CMK (cell line): ENCODE measurements at places on chromosomes 12 and 14.

DNA sequence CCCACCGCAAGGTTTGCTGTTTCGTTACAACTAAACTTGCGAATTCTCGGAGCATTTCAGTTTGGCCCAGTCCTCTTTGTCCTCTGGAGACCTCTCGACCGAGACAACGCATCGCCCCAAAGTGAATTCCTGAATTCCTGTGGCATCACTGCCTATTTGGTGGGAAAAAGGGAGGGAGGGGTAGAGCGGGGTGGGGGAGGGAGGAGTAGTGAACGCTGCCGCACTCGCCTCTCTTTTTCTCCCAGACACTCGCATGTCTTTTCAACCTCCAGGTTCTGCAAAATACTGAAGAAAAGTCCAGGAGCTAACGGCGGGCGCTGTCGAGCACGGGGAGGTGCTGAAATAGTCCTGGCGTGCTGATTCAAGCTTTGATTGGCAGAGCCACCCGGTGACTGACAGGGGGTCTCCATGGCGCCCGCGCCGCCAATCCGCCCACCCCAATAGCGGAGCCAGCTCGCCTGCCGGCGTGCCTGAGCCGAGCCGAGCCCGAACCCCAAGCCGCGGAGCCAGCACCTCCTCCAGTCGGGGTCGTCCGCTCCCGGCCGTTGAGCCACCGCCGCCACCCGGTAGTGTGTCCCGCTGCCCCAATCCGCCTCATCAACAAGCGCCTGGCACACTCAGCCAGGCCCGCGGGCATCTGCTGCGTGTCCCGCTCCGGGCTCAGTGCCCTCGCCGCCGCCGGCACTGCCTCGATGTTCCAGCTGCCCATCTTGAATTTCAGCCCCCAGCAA is at the start of gene SIX6:
SIX6 (plus strand) TSS at position 440 of the 731 bp plus-strand sequence; CDS start at position 693, 253 bp downstream.
- DNase-seq: no peak

DNA sequence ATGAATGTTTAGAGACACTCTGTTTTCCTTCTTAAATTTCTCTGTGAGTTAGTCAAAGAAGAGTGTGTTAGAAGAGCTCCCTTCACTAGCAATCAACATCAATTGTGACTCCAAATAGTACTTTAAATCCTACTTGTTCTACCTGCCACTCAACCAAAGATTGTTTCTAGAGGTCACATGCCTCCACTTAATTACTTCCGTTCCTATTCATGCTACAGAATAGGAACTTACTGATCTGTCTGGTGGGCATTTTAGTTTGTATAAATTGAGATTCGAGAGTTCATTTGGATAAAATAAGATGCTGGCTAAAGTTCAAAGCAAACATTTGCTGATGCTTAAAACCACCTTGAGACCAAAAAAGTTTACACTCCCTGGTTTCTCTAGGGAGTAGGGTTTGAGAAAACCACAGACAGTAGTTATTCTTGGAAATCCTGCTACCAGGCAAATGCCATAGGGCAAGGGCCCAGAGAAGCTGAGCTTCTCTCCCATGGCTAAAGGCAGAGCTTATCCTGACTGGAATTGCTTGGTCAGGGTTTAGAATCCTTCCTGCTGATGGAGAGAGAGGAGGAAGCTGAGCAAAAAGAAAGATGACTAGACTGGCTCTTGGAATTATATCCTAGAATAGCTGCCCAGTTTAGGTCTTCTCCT is 389.6 kb upstream of the ATP2B1 start:
- DNase-seq: no peak

DNA sequence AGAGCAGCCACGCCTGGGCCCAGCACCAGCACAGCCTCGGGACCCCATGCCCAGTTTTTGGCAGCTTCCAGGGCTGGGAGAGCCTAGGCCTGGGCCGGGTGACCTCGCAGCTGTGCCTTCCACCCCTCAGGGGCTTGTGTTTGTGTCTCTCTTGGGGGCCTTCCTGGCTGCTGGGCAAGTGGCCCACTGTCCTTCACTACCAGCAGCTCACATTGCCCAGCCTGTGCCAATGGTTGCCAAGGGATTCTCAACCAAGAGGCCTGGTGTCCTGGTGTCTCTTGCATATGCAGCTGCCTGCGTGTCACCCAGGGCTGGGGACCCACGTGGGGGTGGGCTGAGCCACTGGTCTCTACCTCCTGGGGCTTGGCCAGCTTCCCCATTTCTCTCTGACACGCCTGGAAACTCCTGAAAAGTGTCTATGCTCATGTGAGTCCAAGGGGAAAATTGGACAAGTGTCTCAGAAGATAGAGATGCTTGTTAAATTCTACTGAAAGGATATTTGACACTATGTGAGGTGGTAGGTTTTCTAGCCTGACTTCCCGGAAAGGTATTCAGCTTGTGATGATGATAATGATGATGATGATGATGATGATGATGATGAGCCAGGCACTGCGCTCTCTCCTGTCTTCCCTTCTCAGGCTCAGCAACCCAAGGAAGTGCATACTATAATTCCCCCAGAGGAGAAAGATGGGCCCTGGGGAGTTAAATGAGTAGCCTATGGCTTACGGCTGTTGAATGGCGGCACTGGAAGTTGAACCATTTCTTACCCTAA is 48.8 kb upstream of the ESRRB start:
- DNase-seq: no peak

- no peak for DNase-seq
Measured at GRCh38 chr14:19729763-19730162, 13.6 kb upstream of the OR4Q3 start.

DNA sequence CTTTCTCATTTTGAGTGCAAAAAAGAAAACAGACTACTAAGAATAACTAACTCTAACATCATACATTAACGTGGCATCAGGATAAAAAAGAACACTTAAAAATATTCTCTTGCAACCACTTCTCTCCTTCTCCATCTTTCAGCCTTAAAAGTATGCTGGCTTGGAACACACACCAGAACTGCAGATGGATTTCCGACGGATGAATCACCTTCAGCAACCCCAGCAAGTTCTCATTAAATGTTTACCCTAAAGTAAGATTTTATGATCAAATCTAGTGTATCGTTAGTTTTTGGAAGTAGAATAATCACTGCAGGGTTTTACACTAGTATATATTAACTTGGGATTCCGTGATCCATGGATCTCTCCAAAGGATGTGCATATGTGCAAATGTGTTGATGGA is 1.2 kb downstream of the NEK9 start:
- DNase-seq: no peak

GRCh38 chr12:96387981-96388380 is 12.3 kb downstream of the CDK17 start:
- DNase-seq: no peak

GRCh38 chr12:1044696-1045095 is 53.7 kb downstream of the ERC1 start:
- no peak for DNase-seq

DNA sequence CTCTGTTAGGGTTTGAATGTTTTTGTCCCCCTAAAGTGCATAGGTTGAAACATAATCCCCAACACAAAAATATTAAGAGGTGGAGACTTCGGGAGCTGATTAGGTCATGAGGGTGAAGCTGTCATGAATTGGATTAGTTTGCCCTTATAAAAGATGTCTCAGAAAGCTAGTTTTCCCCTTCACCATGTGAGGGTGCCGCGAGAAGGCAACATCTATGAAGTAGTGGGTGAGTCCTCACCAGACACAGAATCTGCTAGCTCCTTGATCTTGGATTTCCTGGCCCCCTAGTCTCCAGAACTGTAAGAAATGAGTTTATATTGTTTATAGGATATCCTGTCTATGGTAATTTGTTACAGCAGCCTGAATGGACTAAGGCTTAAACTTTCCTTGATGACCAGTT is 301.5 kb upstream of the ATP2B1 start:
- DNase-seq: no peak

GRCh38 chr12:127489061-127489460 is 777.9 kb upstream of the TMEM132C start:
- DNase-seq: peak; percentile 20

DNA sequence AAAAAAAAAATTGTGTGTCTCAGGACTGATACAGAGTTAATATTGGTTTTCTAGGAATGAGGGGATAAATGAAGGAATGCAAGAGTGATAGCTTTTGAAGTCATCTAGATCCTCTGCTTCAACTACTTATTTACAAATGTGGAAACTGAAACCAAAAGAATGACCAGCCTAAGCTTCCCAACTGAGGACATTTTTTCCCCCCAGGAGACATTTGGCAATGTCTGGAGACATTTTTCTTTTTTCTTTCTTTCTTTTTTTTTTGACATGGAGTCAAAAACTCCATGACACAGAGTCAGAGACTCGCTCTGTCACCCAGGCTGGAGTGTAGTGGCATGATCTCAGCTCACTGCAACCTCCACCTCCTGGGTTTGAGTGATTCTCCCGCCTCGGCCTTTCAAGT is 15.3 kb downstream of the DLK1 start:
- no peak for DNase-seq

DNA sequence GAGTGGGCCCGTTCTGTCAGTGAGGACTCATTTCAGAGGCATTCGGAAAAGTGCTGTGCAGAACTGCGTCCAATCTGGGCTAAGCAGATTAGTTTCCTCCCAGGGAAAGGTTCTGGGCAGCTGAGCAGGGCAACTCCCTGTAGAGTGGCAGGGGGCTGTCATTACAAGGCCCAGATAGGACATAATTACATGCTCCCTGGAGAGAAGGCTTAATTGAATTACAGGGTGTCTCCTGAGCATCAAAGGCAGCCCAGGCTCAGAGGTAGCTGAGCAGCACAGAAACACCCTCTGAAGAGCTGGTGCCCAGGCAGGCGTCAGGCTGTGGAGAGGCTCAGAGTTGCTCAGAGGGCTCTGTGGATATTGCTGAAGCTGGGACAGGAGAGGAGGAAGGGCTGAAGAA is 36.0 kb downstream of the SLC8A3 start:
- DNase-seq: no peak

DNA sequence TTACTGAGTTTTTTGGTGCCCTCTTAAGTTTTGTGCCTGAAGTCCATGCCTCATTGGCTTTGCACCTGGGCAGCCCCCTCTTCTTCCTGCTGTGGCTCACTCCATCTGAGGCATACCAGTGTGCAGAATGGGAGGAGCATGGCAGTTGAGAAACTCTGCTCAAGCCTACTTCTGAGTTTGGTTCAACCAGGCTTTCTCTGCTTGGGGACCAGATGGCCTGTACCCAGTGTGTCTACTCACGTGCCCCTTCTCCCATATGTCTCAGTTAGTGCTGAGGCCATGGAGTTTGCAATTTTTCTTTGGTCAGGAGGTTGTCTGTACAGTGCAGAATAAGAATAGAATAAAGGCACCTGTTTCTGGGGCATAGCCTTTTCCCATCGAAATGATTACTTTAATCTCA is 383.3 kb upstream of the DDHD1 start:
- no peak for DNase-seq

GRCh38 chr12:26648999-26649398 is 184.0 kb downstream of the ITPR2 start:
- DNase-seq: no peak

- DNase-seq: peak; percentile 24
Measured at GRCh38 chr12:54596526-54596946, 8.1 kb upstream of the PPP1R1A start.

- DNase-seq: no peak
Measured at GRCh38 chr12:100293017-100293416, 26.0 kb downstream of the SCYL2 start.

GRCh38 chr12:76859611-76860010 is 19.2 kb downstream of the CSRP2 start:
- DNase-seq: peak; percentile 5

- no peak for DNase-seq
Measured at GRCh38 chr12:4477129-4477528, 31.5 kb upstream of the FGF6 start.

GRCh38 chr12:39240587-39240986 is 202.3 kb downstream of the KIF21A start:
- no peak for DNase-seq

GRCh38 chr14:99175331-99176155 is 96.5 kb downstream of the BCL11B start:
- DNase-seq: no peak

- no peak for DNase-seq
Measured at GRCh38 chr14:99173506-99173905, 98.5 kb downstream of the BCL11B start.

DNA sequence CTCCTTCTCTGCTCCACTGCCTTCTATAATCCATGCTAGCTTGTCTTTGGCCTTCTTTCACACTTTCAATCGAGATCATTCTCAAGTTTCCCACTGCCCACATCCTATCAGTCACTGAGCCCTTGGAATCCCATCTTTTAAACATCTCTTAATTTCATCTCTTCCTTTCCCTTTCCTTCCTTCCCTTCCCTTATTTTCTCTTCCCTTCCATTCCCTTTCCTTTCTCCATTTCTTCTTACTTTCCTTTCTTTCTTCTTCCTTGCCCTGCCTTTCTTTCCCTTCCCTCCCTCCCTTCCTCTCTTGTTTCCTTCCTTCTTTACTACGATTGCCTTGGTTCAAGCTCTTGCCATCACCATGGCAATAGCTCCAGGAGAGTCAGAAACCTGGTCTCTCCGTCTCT is 183.8 kb downstream of the EMP1 start:
- no peak for DNase-seq

- no peak for DNase-seq
Measured at GRCh38 chr12:69898236-69898635, 73.2 kb downstream of the MYRFL start.

DNA sequence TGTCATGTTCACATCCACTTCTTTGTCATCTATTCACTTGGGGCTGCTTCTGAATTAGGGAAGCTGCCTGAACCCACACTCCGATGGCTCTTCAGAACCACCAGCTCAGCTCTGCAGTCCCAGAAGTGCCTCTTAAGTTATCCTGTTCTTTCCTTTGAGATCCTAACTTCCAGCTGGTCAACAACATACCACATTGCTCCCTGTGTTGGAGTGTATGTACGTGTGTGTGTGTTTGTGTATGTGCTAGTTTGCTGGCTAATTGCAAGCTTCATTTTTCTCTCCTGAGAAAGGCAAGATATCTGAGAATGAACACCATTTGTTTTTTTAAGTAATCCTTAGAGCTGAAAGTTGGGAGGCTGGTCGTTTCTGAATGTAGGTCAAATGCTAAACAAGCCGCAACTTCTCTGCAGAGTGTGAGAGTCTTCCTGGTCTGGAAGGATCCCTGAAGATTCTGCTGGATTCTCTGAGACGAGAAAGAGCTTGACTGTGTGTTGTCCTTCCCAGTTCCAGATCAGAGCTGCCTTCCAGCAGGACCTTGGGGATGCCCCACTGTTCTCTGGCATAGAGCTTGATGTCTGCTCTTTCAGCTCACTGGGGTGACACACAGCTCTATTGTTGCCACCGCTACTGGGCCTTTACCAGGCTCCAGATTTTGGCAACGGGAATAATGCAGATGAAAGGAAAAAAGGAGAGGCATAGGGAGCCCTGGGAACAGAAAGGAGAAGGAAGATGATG is 839 bp downstream of the GSG1 start:
- DNase-seq: no peak

DNA sequence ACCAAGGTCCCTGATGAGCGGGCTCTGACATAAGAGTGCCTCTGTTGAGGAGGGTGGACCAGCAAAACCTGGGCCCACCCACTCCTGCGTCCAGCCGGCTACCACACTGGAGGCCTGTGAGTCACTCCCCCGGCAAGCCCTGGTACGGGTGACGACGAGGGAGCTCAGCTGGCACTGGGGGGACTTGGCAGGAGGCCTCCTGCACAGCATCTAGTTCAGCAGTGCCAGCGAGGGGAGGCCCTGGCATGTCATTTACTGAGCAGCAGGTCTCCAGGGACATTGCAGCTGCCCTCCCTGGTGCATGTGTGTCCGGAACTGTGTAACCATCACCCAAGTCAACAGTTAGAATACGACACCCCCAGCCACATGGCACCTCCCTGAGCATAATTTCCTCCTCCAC is 24.4 kb downstream of the CD9 start:
- DNase-seq: no peak
